ENCODE measurements at places on chromosomes 7 and 10.

- DNase-seq: no peak
Observed at GRCh38 chr10:90342480-90342879, 515.4 kb downstream of the HTR7 start.

GRCh38 chr7:142440906-142441411 lies 183.1 kb upstream of the PRSS58 start:
- no peak for DNase-seq

- DNase-seq: no peak
Observed at GRCh38 chr7:66748791-66749190, 8.3 kb downstream of the RABGEF1 start.

DNA sequence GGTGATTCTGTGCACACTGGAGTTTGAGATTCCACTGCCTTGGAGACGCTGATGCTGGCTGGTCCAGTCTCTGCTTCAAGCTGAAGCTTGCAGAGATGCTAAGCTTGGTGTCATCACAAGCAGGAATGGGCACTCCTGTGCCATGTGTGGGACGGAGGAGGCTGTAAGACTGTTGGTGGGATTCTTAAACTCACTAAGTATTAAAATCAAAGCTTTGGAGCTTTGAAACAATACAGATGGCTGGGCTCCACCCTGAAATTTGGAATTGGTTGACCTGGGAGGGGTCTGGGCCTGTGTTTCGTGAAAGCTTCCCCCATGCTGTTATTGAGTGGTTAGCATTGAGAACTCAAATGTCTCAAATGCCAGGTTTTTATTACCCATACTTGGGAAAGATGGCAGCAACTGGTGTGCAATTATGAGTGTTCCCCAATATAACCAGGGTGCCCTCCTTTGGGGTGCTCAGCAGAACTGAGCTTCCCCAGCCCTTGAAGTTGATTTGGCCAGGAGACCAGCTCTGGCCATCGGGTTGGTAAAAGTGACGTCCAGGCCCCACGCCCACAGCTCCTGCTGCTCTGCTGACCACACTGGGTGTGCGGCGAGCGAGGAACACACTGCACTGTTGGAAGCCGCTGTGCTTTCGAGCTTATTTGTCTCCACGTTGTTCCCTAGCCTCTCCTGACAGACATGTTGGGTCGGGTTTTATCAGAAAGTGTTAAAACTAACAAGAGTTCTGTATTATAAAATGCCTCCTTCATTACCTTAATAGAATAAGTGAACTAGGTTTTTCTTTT lies 377.7 kb downstream of the GLRX3 start:
- DNase-seq: no peak
